ENCODE measurements at places on chromosomes 2 and 18.

DNA sequence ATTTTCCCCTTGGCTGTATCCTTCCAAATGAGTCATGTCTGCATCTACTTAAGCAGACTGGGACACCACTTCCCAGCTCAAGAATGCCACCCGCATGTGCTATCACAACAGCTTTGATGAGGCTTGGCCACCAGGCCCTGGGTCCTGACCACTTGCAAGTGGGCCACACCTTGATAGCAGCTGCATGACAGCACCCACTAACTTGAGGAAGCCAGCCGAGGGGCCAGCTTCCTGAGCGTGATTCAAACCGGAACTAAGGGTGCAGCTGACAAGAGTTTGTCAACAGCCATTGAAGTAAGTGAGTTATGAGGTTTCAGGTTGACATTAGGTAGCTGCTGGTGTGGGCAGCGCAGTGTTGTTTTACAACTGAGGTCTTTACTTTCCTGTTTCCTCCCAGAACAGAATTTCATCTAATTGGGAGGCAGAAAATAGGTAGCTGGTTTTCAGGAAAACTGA, 54.4 kb downstream of the EPHA4 start:
- H3K4me3 ChIP-seq = no peak overlapping the region
- peaks cover 44% of the 10 kb centered on the region for H3K4me1 ChIP-seq
- peak; percentile 24 for DNase-seq
- no peaks in the 10 kb centered on the region for H3K27me3 ChIP-seq
- H3K27ac ChIP-seq = peak overlapping the region; percentile 42

DNA sequence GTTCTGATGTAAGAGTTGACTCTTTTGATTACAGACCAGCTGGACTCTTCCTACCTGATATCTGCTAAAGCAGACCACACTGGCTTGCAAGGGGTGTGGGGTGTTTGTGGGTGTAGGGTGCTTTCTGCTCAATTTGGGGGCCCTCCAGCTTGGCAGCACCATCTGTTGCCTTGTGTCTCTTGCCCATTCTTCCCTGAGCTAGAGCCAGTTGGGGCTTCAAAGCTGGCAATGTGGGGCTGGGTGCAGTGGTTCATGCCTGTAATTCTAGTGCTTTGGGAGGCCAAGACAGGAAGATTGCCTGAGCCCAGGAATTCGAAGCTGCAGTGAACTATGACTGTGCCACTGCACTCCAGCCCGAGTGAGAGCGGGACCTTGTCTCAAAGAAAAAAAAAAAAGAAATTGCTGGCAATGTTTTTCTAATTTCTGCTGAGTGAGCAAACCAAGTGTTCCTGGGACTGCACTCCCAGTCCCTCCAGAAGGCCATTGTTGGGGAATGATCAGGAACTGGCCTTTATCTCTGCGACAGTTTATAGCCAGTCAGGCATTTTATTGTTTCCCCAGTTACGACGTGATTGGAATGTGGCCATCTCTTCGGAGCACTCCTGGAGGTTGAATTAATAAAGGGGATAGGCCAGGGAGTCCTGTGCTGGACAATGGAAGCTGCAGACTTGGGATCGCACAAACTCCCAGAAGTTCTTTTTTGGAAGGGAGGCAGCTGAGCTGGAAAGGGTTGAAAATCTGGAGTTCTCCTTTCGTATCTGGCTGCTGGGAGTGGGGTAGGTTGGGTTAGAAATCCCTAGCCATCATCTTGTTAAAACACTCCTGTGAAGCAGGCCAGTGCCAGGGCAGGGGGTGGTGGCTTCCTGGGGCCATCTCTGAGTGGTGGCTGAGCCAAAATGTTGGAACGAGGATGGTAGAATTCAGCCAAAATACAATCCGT, 57.2 kb downstream of the LIPG start:
- H3K27me3 ChIP-seq = peaks cover 10% of the 10 kb centered on the region
- no peaks in the 10 kb centered on the region for H3K4me1 ChIP-seq
- H3K27ac ChIP-seq = no peak overlapping the region
- H3K4me3 ChIP-seq = no peak overlapping the region
- DNase-seq = no peak

DNA sequence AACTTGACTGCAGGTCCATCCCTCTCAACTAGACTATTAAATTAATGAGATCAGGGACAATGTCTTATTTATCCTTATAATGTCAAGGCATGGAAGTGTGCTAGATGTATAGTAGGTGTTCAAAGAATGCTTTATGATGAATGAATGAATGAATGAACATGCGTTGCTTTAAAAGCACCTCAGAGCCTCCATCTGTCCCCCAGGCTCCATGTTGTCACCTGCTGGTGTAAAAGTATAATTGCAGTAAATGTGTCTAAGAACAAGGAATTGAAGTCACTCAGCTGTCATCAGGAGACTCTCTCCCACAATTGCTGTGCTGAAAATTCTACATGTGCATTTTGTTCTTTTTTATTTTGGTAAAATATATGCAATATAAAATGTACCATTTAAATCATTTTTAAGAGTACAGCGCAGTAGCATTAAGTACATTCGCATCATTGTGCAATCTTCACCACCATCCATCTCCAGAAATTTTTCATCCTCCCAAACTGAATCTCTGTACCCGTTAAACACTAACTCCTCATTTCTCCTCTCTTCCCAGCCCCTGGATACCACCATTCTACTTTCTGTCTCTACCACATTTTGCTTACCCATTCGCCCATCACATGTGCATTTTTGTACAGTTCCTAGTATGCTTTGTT, 52.6 kb downstream of the GNAL start:
- no peaks in the 10 kb centered on the region for H3K4me1 ChIP-seq
- no peak overlapping the region for H3K4me3 ChIP-seq
- H3K27ac ChIP-seq = no peak overlapping the region
- DNase-seq = no peak
- peaks cover 14% of the 10 kb centered on the region for H3K27me3 ChIP-seq

DNA sequence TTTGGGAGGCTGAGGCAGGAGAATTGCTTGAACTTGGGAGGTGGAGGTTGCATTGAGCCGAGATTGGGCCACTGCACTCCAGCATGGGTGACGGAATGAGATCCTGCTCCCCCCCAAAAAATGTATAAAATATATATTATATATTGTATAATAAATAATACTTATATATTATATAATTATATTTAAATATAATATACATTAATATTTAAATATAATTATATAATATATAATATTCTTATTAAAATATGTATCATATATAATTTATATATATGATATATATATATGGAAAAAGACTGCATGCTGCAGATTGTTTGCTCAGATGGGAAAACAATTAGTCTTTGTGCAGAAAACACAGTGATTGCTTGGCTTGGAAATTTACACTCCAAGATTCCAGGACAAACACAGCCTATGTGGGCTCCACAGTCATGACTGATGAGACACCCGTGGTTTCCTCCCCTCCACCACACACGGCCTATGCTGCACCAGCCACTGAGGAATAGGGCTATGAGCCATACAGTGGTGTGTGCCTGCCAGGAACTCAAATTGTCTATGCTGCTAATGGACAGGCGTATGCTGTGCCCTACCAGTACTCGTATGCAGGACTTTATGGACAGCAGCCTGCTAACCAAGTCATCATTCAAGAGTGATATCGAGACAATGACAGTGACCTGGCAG, 30.0 kb downstream of the PMAIP1 start:
- no peak overlapping the region for H3K27ac ChIP-seq
- H3K36me3 ChIP-seq = no peaks in the 10 kb centered on the region
- H3K4me3 ChIP-seq = no peak overlapping the region
- H3K4me1 ChIP-seq = no peaks in the 10 kb centered on the region

DNA sequence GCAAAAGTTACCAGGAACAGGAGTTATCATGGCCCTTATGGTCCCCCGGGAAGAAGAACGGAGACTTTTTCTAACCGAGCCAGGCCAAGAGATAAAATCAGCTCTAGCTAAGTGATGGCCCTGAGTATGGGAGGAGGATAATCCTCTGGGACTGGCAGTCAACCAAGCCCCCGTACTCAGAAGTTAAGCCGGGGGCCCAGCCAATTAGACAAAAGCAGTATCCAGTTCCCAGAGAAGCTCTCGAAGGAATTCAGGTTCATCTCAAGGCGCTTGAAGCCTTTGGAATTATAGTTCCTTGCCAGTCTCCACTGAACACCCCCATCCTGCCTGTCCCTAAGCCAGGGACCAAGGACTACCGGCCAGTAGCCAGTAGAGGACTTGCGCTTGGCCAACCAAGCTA, 365.3 kb upstream of the TCF4 start:
- no peak overlapping the region for H3K27ac ChIP-seq
- H3K27me3 ChIP-seq = no peaks in the 10 kb centered on the region
- no peaks in the 10 kb centered on the region for H3K36me3 ChIP-seq
- DNase-seq = peak; percentile 9
- H3K4me1 ChIP-seq = no peaks in the 10 kb centered on the region
- no peak overlapping the region for H3K4me3 ChIP-seq

GRCh38 chr2:234300932-234301823, 195.7 kb downstream of the ARL4C start:
- no peaks in the 10 kb centered on the region for H3K4me1 ChIP-seq
- no peak overlapping the region for H3K27ac ChIP-seq
- DNase-seq = no peak
- no peaks in the 10 kb centered on the region for H3K36me3 ChIP-seq
- H3K4me3 ChIP-seq = no peak overlapping the region

GRCh38 chr2:191923652-191923997, 76.7 kb upstream of the CAVIN2 start:
- no peaks in the 10 kb centered on the region for H3K36me3 ChIP-seq
- peaks cover under 1% of the 10 kb centered on the region for H3K4me1 ChIP-seq

DNA sequence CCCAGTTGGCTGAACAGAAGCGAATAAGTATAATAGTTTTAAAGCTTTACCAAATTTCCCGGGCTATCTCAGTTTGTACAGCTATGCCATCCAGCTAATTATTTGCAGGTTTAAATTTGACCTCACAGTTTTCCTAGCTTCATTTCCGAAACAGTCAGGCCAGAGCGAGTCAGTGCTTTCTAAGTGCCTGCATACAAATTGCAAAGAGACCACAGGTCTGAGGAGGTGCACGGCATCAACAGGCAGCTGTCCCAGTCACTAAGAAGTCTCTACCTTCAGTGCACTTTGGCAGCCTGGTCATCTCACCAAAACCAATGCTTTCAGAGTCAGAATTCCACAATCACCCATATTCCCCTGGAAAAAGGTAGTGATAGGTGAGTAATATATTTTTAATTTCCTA, 51.9 kb downstream of the LAMA1 start:
- no peak overlapping the region for H3K27ac ChIP-seq
- DNase-seq = no peak
- peaks cover 39% of the 10 kb centered on the region for H3K27me3 ChIP-seq
- no peak overlapping the region for H3K4me3 ChIP-seq

DNA sequence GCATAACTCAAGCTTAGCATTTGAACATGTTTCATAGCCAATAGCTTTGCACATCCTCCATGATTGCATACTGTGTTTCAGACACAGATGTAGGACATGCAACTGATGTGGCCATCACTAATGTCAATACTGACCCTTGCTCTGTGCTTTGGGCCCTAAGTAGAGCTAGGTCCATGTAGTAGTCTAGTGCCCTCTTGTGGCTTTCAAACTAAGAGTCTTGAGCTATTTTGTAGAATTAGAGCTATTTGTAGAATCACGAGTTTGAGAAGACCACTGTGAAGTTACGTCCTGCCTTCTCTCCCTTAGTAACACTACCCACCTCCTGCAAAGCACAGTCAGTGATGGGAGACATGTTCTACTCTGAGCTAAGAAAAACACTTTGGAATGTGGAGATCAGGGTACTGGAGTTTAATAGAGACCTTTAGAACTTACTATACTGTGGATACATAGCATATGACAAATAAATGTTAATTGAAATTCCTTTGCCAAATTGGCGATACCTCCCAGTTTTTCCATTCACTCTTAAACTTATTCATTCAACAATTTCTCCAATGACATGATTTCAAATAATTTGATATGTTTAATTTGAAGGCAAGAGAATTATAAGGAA, 306.5 kb upstream of the TNP1 start:
- no peaks in the 10 kb centered on the region for H3K36me3 ChIP-seq
- peak; percentile 41 for DNase-seq
- H3K27ac ChIP-seq = no peak overlapping the region
- H3K4me1 ChIP-seq = peaks cover 7% of the 10 kb centered on the region

- no peak for DNase-seq
- H3K27ac ChIP-seq = no peak overlapping the region
- no peaks in the 10 kb centered on the region for H3K27me3 ChIP-seq
- H3K4me3 ChIP-seq = no peak overlapping the region
- H3K4me1 ChIP-seq = peaks cover 38% of the 10 kb centered on the region
Measured at GRCh38 chr18:46176001-46176400, 71.8 kb downstream of the HAUS1 start.

GRCh38 chr2:55519938-55520885, 694 bp downstream of the CFAP36 start:
- no peaks in the 10 kb centered on the region for H3K27me3 ChIP-seq
- H3K27ac ChIP-seq = peak overlapping the region; percentile 81
- peak overlapping the region; percentile 86 for H3K4me3 ChIP-seq
- H3K36me3 ChIP-seq = no peaks in the 10 kb centered on the region

- H3K27me3 ChIP-seq = no peaks in the 10 kb centered on the region
- H3K27ac ChIP-seq = no peak overlapping the region
- no peak for DNase-seq
- H3K4me1 ChIP-seq = no peaks in the 10 kb centered on the region
- no peaks in the 10 kb centered on the region for H3K36me3 ChIP-seq
- no peak overlapping the region for H3K4me3 ChIP-seq
Measured at GRCh38 chr2:211401328-211401727, 844.9 kb downstream of the CPS1 start.

- no peak overlapping the region for H3K4me3 ChIP-seq
- no peaks in the 10 kb centered on the region for H3K27me3 ChIP-seq
- no peak overlapping the region for H3K27ac ChIP-seq
Measured at GRCh38 chr2:217735034-217735433, 267.8 kb downstream of the TNS1 start.

DNA sequence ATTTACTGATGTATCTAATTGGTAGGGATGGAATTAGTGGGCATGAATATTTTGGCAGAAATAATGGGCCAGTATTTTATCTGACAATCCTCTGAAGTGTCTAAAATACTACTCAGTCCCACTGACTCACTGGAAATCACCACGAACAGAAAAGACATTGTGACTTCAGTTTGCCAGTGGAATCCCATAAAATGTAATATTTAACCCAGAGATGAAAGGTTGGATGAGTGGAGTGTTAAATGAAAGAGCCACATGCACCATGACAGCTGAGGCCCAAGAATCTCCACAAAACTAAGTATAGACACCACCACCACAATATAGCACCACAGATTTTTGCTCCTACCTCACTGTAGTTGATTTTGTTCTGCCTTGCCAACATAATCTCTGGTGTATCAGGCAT, 103.9 kb downstream of the NEB start:
- no peak overlapping the region for H3K27ac ChIP-seq
- no peak for DNase-seq
- H3K36me3 ChIP-seq = no peaks in the 10 kb centered on the region

- peaks cover 16% of the 10 kb centered on the region for H3K4me1 ChIP-seq
- no peak for DNase-seq
- H3K27me3 ChIP-seq = no peaks in the 10 kb centered on the region
- H3K4me3 ChIP-seq = no peak overlapping the region
- no peaks in the 10 kb centered on the region for H3K36me3 ChIP-seq
- no peak overlapping the region for H3K27ac ChIP-seq
Measured at GRCh38 chr2:231050018-231050901, 6.4 kb upstream of the PSMD1 start.

GRCh38 chr2:18987592-18988073, 370.8 kb downstream of the OSR1 start:
- no peaks in the 10 kb centered on the region for H3K36me3 ChIP-seq
- no peak overlapping the region for H3K27ac ChIP-seq
- peak; percentile 81 for DNase-seq
- no peaks in the 10 kb centered on the region for H3K27me3 ChIP-seq
- peaks cover 12% of the 10 kb centered on the region for H3K4me1 ChIP-seq
- H3K4me3 ChIP-seq = no peak overlapping the region
